ENCODE measurements at places on chromosomes 2 and 18.
A peak's percentile ranks its signal among the peaks of the same experiment; 100 is the strongest.

DNA sequence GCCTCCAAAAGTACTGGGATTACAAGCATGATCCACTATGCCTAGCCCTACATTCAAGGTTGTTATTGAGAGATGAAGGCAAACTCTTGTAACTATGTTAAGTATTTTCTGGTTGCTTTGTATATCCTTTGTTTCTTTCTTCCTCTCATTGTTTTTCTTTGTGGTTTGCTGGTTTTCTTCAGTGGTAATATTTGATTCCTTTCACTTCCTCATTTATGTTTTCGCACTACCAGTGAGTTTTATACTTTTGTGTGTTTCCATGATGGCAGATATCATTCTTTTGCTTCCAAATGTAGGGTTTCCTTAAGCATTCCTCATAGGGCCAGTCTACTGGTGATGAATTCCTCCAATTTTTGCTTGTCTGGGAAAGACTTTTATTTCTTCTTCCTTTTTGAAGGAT lies 90.2 kb downstream of the NCK2 start:
- no peak for DNase-seq

GRCh38 chr2:115572746-115573145 lies 1130.3 kb downstream of the DPP10 start:
- DNase-seq, result no peak

- DNase-seq, result no peak
These were observed 39.0 kb downstream of the TGFA start for GRCh38 chr2:70514612-70515055.

GRCh38 chr18:79396431-79397246 lies 909 bp downstream of the NFATC1 start:
- DNase-seq, result no peak

DNA sequence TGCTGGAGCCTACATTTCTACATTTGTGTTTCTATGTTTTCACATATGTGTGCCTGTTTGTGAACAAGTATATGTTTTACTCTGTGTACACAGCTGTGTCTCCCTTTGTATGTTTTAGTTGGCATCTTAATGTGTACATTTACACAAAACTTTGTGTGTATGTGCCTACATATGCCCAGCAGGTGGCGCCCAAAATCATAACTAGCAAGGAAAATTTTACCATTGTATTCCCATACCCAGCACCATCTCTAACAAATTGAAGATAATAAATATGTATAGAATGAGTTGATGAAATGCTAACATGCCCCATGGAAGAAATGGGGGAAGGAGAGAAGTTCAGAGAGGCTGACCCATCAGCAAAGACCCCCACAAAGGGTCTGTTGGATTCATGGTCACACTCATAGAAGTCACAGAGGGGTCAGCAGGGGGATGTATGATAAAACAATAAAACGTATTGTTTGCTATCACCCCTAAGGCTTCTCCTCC lies 48.1 kb downstream of the PKDCC start:
- DNase-seq, result no peak

GRCh38 chr2:129329574-129329973 lies 649.9 kb upstream of the RAB6C start:
- DNase-seq, result no peak

DNA sequence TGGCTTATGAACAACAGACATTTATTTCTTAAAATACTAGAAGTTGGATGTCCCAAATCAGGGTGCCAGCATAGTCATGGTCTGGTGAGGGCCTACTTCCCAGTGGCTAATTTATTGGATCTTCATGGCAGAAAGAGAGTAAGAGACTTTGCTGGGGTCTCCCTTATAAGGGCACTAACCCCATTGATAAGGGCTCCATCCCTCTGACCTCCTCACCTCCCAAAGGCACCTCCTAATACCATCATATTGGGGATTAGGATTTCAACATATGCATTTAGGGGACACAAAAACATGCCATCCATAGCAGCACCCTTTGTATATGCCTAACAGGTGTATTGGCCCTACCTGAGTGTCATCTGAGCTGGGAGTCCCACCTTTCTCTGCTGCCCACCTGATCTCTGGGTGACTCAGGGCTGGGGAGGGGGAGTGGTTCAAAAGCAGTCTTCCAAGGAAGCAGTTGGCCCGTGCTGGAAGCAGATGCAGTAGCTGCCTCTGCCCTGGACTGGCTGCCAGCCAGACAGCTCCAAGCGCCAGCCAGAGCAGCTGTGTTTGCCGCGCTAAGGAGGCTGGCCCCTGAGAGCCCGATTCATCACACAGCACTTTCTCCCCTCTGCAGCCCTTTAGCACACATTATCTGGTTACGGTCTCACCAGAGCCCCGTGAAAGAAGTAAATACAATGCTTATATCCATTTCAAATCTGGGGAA lies 84.6 kb downstream of the SMAD7 start:
- peak; percentile 12 for DNase-seq

- no peak for DNase-seq
These were observed 14.3 kb upstream of the D2HGDH start for GRCh38 chr2:241720099-241720498.

DNA sequence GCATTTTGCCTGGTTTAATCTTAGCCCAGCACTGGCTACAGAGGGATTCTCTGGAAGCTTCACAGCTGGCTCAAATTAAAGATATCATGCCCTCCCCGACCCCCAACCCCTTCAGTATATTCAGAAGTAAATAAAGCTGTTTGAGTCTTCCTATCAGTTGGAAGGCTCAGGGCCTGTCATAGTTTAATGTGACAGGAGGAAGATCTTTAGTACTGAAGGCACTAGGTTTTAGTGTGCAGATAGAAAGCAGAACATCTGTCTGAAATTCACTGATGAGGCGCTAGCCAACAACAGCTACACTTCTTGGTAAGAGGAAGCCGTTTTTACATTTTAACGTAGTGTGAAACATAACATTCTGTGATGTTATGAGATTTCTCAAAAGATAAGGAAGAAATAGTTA lies 969.1 kb upstream of the CDH2 start:
- DNase-seq, result no peak

- DNase-seq, result no peak
These were observed 179.2 kb downstream of the TTC32 start for GRCh38 chr2:19722531-19722971.

DNA sequence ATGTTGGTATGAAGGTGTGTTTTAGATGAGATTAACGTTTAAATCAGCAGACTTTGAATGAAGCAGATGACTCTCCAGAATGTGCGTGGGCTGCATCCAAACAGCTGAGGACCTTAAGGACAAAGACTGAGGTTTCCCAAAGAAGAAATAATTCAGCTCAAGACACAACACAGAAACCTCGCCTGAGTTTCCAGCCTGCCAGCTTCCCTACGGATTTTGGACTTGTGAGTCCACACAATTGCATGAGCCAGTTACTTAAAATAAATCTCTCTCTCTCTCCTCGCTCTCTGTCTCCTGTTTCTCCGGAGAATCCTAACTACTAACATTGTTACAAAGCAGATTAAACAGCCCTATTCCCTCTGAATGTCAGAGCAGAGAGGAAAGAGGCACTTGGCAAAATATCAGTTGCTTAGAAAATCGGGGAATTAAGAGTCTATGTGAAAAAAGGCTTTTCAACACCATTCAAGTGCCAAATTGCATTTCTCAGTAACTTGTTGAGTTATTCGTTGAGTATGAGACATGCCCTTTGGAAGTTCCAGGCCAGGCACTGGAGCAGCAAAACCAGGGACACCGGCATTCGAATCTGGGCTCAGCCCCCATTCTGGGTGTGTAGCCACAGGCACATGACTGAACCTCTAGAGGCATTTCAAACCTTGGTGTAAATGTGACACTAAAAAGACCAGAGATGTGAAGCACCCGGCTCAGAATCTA lies 174.6 kb upstream of the PID1 start:
- DNase-seq, result no peak

DNA sequence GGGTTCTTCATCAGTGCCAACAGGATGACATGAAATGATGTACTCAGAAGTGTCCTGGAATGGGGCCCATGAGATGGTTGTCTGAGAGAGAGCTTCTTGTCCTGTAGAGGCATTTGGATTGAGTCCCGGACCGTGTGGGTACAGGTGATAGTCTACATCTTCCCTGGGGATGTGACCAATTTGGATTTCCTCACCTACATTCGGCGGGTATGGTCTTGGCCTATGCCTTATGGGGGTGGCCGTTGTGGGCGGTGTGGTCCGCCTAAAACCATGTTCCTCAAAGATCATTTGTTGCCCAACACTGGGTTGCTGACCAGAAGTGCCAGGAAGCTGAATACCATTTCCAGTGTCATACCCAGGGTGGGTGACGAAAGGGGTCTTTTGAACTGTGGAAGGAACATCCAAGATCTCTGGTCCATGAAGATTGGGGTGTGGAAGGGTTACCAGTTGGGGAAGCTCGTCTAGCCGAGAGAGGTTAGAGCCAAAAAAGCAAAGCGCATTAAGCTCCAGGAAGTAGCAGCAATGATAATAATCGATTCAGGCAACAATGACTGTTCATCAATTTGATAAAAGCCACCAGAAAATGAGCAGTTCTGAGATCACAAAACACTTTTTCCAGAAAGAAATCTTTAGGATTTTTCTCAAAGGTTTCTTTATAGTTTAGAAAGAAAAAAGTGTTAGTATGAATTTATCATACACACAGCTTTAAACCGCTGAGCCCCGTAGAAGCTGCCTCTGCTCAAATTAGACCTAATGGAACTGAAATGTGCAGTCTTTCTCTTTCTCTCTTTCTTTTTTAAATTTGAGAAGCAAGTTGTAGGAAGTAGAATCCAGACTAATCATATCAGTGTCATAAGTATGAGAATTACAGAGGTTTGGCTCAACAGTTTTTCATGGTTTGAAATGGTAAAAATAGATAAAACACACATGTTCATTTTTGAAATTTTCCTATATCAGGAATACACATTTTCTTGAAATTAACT lies 60.3 kb downstream of the ATIC start:
- no peak for DNase-seq

DNA sequence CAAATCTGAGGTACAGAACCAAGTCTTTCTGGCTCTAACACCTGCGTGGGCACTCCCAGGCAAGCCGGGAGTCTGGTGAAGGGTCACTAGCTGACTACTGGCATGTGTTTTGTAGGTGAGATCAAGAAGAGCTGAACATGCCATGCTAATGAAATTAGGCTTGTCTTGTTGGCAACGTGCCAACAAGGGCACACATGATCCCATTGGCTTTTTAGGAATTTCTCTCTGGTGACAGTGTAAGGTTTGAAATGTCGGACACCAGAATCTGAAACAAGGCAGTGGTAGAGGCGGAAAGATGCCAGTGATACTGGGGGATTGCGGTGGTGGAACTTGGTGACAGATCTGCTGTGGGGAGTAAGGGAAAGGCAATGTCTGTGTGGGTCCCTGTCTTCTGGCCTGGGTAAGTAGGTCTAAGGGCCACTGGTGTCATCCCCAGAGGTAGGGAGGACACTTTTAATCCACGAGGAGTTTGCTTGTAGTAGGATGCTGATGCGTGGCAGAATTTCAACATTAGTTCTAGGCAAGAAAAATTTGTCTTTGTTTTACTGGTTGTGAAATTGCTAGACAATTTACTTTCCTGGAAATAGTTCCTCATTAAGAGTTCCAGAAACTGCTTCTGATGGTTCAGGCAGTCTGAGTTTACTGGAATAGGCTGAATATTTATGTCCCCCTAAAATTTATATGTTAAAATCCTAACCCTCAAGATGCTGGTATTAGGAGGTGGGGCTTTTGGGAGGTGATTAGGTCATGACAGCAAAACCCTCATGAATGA lies 52.6 kb upstream of the ACMSD start:
- no peak for DNase-seq

DNA sequence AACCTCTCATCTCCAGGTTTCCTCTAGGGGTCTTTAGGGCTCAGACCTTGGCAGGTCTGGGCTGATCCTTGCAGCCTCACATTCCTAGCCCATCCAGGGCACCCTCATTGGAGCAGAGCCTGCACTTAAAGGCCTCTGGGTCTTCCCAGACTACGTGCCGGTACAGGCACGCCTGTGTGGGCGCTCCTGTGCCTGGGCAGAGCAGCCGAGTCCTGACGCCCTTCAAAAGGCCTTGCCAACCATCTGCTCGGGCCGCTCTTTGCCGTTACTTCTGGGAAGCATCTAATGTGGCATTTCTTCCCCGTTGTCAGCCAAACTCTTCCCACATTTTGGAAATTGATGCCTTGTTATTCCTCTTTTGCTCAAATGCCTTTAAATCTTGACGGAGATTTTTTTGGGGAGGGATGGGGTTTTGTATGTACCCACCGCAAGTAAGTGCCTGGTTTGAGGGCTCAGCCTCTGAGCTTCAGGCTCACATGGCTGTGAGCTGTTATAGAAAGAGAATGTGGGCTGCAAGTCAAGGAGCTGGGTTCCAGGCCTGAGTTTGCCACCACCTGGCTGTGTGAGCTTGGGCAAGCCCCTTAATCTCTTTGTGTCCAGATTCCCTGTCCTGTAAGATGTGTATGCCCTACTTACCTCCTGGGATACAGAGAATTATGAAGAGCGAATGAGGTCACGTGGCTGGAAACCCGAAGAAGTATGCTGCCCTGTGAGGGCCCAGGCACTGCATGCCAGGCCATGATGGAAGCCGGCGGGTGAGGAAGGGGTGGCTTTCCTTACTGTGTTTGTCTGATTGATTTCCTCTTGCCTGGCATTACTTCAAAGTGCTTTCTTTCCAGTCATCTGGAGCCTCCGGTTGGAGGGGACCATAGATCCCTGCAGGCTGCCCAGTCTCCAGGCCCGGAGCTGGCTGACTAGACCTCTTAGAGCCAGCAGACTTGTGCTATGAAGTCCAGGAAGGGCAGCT lies 20.6 kb downstream of the EHD3 start:
- DNase-seq, result no peak

GRCh38 chr2:173355866-173356508 lies 1.3 kb downstream of the CDCA7 start:
- no peak for DNase-seq

- DNase-seq, result no peak
These were observed 11.7 kb upstream of the GRHL1 start for GRCh38 chr2:9939587-9940485.

DNA sequence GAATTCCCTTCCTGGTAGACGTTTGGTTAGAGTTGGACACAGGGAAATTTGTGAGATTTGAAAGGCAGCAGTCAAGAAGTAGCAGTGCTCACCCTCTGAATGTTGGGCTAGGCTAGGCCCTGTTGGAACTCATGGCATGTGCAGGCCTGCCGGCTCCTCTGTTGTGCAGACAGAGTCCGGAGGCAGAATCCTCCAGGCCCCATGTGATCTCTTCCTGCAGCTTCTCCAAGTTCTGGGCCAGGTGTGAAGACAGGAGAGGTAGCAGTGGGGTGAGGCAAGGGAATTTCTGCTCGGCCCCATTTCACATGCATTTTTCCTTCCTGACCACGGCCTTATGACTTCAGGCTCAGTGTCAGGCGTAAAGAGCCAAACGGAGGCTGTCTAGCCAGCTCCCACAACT lies 36.9 kb upstream of the RAB31 start:
- no peak for DNase-seq

DNA sequence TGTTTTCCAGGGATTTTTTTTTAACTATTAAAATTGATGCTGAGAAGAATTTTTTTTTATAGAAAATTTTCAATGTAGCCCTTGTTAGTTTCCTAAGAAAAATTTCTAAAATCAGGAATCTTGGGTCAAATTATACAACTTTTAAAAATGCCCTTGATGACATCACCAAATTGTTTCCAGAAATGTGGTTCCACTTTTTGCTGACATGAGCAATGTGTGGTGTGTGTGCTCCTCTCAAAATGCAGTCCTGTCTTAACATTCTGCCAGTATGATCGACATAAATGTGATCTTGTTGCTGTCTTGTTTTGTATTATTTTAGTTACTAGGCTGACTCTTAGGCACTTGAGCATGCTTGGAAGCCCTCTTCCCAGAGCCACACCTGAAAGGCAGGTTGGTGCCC lies 89.7 kb upstream of the ST6GAL2 start:
- no peak for DNase-seq

- DNase-seq, result no peak
These were observed 80.3 kb downstream of the GYPC start for GRCh38 chr2:126736133-126736874.

GRCh38 chr2:85678377-85678776 lies 10.4 kb upstream of the SFTPB start:
- no peak for DNase-seq

GRCh38 chr2:241637795-241638660 lies 535 bp downstream of the ATG4B start:
- DNase-seq, result no peak

Measured in AG04449 (cell line).